Hematopoietic multipotent progenitor cell treated with erythropoietin and hydrocortisone succinate and interleukin-3 and kit ligand, for 15 days (in vitro differentiated cells): ENCODE measurements at places on chromosomes 7 and 10.
A peak's percentile ranks its signal among the peaks of the same experiment; 100 is the strongest.

- DNase-seq, result no peak
Measured at GRCh38 chr10:95837783-95838182, 70.0 kb upstream of the CC2D2B start.

- no peak for DNase-seq
Measured at GRCh38 chr10:125016123-125016522, 74.2 kb downstream of the ZRANB1 start.

DNA sequence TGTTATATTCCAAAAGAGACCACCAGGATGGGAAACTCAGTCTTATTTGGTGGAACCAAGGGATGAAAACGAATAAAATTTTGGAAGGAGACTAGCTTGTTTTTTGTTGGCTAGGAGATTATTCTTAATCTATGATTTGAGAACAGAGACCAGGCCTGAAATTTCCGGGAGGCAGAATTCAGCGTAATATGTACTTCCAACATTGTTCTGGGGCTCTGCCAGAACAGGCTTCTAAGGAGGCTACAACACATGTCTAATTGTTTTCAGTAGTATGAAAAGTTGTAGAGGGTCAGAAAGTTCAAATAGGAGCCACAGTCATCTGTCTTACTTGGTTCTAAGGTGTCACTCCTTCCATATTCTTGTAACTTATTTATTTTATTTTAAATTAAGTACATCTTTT lies 1.7 kb downstream of the DDX21 start:
- no peak for DNase-seq

DNA sequence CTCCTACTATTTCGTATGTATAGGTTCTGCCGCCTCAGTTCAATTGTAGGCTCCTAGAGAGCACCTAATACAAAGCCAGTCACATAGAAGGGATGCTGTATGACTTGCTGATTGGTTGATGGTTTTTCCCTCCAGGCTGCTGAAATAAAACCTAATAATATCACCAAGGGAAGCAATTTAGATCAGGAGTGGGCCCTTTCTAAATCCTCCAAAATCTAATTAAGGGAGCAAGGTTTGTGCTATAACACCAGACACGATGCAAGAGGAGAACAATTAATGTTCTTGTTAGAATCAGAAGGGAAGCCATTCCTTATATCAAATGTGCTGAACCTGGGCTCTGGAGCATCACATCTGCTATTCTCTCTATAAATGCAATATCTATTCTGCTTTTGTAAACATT lies 42.0 kb upstream of the SLC13A1 start:
- no peak for DNase-seq

DNA sequence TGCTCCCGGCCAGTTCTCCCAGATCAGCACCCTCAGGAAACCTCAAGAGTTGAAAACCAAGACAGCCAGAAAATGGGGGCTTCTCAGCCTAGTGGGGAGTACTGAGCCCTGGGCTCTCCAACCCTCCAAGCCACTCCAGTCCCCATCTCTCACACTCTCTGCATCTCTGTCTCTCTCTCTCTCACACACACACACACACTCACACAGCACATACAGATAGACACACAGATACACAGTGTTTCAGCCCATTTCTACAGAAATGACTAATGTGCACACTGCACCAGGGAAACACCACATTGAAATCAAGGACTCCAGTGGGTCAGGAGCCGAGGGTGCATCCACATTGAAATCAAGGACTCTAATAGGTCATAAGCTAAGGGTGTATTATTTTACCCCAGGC lies 107.5 kb downstream of the MKI67 start:
- DNase-seq, result no peak

GRCh38 chr10:112678581-112678980 lies 231.6 kb downstream of the VTI1A start:
- no peak for DNase-seq

DNA sequence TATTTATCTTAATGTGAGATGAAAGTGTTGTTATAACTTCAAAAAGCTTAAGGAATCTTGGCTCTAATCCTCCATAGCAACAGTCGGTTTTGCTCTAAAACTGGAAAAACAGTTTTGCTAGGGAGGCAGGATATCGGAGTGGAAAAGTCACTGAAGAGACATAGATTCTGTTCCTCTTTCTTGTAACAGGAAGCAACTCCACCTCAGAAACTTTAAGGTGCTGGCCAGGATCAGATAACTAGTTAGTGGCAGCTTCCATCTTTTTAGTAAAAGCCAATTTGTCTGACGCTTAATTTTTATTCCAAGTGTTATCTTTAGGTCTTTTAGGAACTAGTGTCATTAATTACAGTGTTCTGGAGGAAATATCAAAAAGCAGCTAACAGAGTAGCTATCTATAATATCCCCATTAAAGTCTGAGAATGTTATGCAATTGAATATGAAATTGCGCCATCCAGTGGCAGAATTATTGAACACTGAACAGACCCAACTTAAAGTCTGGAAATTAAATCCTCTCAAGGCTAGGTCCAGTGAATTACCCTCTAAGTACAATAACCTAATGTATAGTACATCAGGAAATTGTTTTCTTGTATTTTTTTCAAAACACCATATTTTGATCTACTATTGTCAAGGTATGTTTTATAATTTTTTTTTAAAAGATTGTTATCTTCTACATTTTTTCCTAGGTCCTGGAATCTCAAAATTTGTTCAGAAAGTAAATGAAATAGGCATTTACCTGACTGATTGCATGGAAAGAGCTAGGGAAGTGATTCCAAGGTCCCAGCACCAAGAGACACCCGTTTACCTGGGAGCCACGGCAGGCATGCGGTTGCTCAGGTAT lies 65.9 kb upstream of the CC2D2B start:
- DNase-seq, result peak; percentile 65

DNA sequence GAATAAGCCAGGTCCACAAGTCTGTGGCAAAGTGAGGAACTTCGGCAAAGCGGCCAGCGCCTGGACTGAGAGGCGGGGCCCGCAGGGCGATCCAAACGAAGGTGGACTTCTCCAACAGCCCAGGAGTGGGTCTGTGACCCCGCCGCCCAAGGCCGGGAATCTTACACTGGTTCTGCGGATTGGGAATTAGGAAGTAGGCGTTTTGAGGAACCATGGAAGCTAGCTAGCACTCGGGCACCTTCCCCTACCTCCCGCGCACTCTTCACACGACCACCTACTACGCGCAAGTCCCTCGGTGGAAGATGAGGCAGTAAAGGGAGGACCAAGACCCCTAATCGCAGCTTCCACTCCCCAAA lies 570 bp upstream of the ARF5 start:
- DNase-seq, result no peak

GRCh38 chr7:55254242-55254595 lies 110.9 kb upstream of the LANCL2 start:
- no peak for DNase-seq
